ENCODE measurements at places on chromosomes 5 and 9.

DNA sequence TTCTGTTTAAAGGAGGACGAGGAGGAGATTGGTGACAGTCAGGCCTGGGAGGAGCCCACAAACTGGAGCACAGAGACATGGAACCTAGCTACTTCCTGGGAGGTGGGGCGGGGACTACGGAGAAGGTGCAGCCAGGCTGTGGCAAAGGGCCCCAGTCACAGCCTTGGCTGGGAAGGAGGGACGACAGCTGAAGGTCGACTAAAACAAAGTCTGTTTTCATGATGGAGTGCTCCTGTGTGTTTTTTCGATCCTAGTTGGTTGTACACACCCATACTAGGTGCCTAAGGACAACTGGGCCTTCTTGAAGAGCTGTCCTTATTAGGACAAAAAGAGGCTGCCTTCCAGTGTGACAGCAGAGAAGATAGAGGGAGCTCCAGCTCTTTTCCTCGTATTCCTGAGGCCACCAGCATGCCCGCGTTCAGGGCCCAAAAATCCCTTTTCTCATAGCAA, 2.9 kb downstream of the CCDC107 start:
- no peak for DNase-seq

DNA sequence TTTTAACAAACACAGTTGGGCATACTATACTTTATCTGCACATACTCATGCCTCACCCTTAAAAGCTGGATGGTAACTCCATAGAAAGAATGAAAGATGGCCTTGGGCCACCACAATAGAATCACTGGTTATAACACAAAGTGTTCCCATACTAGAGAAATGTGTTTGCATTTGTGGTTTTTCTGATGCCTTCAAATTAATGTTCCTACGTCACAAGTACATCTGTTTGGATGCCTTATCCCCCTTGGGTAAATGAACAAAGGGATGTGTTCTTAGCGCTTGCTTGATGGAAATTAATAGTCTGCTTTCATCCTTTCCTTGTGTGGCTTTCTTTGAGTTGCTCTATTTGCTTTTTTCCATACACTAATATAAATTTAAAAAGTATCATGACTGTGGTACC, 291.1 kb upstream of the PDE4D start:
- no peak for DNase-seq

- no peak for DNase-seq
These were observed 470.7 kb upstream of the BRINP1 start for GRCh38 chr9:119839888-119840287.

GRCh38 chr9:125183054-125183453, 6.5 kb downstream of the PPP6C start:
- no peak for DNase-seq

GRCh38 chr5:87020099-87020934, 247.4 kb upstream of the RASA1 start:
- DNase-seq = no peak

DNA sequence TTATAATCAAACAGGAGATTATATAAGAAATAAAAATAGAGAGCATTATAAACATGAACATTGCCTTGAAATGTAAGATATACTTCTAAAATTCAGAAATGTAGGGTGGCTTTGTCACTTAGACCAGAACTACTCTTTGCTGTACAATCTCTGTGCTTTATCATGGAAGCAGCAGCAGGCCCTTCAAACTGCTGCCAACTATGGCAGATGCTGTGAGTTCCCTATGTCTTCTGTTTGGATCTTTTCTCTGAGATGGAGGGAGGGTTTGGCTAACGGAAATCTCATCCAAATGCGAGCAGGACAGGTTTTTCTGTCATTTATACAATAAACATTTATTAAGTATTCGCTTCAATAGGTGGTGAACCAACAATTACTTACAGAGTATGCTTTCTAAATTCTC, 34.8 kb upstream of the RICTOR start:
- DNase-seq = no peak

GRCh38 chr5:87125766-87126165, 141.9 kb upstream of the RASA1 start:
- no peak for DNase-seq

- no peak for DNase-seq
These were observed 202.9 kb downstream of the SGCD start for GRCh38 chr5:156529892-156530291.

- DNase-seq = no peak
These were observed 34.5 kb upstream of the ZNF366 start for GRCh38 chr5:72541501-72542225.

GRCh38 chr5:55416306-55416705, 108.5 kb downstream of the MTREX start:
- DNase-seq = no peak

DNA sequence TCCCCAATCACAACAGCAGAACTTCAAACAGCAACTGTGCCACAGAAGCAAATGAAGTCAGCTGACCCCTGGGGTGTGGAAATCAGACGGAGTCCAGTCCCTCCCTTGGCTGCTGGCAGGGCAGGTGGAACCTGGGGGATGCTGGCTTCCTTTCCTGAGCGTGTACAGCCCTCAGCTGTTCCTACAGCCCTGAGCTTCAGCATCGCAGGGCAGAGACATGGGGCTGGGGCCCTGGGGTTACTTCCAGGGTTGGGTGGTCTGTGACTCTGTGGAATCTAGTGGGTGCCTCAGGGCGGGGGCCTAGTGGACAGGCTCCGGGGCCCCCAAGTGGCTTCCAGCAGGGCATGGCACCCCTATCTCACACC, 7.3 kb upstream of the RXRA start:
- no peak for DNase-seq

- DNase-seq = no peak
These were observed 164.5 kb upstream of the PHYKPL start for GRCh38 chr5:178396796-178397720.

DNA sequence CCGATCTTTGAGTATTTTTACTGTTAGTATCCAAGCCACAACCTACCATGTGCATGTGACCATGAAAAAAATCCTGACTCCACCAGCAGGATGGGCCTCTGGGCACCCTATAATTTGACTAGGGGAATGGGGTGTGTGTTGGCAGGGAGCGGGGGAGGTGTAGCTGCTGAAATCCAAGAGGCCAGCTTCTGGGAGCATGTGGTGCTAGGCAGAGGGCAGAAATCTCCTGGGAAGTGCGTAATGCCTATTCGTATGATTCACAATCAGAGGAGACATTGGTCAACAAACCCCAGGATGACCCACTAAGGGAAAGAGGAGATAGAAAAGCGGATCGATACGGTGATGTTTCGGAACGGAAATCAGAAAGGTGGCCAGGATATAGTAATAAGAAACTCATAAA, 149.9 kb downstream of the ARSB start:
- no peak for DNase-seq
